ENCODE measurements at places on chromosomes 7 and 10.
A peak's percentile ranks its signal among the peaks of the same experiment; 100 is the strongest.

DNA sequence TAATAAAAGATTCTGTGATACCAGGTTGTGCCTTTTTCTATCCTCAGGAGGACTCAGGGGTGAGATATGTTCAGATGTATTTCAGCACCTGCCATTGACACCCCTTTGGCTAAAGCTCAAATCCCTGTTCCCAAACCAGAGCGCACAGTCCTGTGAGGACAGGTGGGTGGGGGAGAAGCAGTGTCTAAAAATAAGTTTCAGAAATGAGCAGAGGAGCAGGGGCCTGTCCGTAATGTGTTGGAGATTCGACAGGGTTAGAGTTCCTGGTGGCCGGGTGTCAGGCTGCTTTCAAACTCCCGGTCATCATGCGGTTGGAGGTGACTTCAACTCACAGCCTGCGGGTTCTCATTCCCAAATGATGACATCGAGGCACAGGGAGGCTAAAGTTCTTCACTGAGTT lies 211.5 kb downstream of the KLF6 start:
- DNase-seq, result no peak

DNA sequence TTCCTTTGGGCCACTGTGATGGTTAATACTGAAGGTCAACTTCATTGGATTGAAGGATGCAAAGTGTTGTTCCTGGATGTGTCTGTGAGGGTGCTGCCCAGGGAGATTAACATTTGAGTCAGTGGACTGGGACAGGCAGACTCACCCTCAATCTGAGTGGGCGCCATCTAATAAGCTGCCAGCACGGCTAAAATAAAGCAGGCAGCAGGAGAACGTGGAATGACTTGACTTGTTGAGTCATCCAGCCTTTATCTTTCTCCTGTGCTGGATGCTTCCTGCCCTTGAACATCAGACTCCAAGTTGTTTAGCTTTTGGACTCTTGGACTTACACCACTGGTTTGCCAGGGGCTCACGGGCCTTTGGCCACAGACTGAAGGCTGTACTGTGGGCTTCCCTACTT lies 1046.9 kb downstream of the TYW1 start:
- DNase-seq, result no peak

- no peak for DNase-seq
These were observed 176.4 kb upstream of the RHEB start for GRCh38 chr7:151695951-151696541.

- DNase-seq, result no peak
These were observed 3.0 kb upstream of the NANOS1 start for GRCh38 chr10:119026301-119027110.

GRCh38 chr7:29588900-29589696 lies 25.5 kb downstream of the PRR15 start:
- peak; percentile 69 for DNase-seq

DNA sequence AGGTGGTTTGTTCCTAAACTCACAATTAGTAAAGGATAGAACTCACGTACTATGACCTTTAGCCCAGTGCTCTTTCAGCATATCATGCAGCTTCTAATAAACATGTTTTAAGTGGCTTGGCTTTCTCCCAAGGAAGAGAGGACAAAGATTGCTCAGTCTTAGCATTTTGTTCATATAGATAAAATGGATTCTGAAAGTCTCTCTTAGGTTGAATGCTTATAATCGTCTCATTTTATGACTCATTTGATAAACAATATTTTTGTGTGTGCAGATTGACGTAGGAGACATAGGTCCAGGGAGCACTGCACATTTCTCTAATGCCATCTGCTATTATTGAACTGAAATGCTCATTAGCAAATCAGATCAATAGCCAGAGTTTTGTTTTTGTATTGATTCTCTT lies 44.8 kb downstream of the GNAT3 start:
- no peak for DNase-seq

DNA sequence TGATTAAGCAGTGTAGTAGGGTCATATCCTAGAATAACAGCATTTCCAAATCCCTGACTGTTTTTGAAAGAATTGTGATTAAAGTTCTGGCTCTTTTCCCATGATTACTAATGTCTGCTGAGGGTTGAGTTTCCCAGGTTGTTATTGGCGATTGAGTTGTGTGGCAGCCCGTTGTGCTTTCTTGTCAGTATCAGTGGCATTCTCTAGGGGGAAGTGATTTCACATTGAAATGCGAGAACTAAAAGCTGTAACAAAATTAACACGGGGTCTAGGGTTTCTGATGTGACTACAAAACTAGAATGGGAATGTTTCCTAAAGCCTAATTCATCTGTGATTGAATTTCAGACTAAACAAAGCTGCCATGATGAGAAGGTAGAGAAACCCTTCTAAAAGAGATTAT lies 349.4 kb downstream of the EXOC4 start:
- DNase-seq, result no peak

GRCh38 chr7:2032876-2033407 lies 199.8 kb downstream of the MAD1L1 start:
- DNase-seq, result no peak

GRCh38 chr10:93334901-93335327 lies 147.2 kb downstream of the MYOF start:
- peak; percentile 26 for DNase-seq

DNA sequence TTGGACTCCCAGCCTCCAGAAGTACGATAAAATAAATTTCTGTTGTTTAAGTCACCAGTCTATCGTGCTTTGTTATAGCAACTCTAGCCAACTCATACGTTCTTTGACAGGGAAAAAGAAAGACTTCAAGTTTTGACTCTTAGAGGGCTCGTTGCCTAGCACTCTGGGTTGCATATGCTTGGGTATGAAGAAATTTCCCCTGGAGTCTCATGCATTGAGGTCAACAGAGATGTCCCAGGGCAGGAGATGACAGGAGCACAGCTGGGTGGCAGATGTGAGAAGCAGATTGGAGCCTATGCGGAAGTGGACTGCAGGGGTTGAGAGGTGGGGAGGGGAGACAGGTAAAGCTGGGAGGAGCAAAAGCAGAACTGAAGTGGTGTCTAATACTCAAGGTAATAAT lies 63.3 kb upstream of the JAZF1 start:
- DNase-seq, result no peak

- peak; percentile 65 for DNase-seq
These were observed 223.5 kb upstream of the PHYHIPL start for GRCh38 chr10:58952747-58953466.

DNA sequence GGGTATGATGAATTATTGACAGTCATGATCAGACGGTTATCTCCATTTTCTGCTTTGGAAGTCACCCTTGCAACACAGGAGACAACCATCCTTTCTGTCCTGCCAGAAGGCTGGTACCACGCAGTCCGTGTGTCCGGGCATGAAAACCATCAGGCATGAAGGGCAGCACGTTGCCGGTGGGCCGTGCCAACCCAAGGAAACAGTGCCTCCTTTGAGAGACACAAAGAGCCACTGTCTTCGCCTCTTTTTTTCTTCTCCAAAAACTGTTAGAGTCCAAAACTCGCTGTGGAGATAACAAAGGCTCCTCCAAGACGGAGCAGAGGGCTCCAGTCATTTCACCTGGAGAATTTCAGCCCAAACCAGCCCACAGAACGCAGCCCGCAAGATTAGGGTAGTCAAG lies 60.4 kb upstream of the ARHGAP21 start:
- DNase-seq, result no peak

DNA sequence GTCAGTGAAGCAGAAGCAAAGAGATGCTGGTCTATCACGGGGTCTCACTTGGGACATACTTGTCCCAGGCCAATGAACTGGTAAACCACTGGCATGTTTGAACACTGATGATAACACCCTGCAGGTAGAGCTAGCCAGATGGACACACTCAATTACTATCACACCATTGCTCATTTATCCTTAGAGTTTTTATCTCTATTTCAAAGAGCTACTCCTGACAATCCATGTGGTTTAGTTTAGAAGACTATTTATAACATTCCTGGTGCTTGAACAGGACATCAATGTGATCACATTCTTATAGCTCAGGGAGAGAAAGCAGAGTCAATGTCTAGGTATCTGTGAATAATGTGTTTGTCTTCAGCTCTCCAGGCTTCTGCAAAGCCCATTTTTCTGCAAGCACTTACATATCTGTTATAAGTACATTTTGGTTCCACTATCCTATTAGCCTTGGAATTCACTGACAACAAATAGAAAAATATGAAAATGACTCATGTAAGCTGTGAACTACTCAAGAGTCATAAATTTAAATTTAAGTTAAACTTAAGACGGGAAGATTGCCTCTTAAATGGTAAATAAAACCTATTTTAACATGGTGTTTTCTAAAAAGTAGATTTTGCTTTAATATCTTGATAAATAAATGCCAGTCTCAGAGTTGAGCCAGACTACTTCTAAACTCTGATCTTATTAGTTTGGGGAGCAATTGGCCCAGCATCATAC lies 106.7 kb upstream of the MBL2 start:
- DNase-seq, result no peak

DNA sequence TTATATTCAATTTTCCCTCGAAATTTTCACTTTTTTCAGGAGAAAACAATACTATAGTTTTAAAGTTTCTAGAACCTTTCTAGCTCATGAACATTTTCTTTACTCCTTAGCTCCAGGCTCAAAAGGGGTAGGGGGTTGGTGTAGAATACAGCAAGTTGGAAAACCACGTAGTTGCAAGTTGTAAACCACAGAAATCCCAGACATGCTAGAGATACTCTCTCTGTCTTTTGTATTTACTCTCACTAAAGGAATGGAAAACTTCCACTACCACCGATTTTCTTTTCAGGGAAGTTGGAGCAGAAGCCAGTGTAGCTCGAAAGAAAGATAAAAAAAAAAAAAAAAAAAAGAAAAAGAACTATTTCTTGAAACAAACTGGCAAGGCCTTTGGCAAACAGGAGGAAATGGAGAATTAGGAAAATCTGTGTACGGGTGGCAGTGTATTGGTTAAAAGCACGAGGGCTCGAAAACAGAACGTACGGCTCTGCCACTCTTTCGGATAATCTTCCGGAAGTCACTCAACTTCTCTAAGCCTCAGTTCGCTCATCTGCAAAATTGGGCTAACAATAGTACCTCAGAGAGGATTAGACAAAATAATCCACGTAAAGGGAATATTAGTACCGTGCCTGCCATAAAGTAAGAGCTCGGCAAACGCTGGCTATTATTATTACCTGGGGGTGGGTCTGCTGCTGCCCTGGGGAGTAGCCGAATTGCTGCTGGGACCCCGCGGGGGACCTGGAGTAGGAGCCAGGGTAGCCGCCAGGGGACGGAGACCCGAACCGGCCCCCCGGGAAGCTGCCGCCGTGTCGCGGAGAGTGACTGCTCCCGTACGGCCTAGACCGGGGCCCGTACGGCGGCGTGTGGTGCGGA lies 628 bp downstream of the MPLKIP start:
- no peak for DNase-seq

DNA sequence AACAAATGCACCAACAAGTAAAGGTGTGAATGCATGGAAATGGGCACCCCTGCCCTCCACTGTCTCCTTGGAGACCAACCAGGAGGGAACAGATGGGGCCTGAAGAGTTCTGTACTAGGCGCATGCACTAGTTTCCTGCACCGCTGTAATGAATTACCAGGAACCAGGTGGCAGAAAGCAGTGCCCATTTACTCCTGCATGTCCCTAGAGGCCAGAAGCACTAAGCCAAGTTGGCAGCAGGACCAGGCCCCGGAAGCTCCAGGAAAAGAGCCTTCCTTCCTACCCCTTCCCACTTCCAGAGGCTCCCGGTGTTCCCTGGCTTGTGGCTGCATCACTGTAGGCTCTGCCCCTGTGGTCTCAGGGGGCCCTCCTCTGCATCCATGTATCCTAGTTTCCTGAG lies 237.5 kb upstream of the PPP2R2D start:
- no peak for DNase-seq

DNA sequence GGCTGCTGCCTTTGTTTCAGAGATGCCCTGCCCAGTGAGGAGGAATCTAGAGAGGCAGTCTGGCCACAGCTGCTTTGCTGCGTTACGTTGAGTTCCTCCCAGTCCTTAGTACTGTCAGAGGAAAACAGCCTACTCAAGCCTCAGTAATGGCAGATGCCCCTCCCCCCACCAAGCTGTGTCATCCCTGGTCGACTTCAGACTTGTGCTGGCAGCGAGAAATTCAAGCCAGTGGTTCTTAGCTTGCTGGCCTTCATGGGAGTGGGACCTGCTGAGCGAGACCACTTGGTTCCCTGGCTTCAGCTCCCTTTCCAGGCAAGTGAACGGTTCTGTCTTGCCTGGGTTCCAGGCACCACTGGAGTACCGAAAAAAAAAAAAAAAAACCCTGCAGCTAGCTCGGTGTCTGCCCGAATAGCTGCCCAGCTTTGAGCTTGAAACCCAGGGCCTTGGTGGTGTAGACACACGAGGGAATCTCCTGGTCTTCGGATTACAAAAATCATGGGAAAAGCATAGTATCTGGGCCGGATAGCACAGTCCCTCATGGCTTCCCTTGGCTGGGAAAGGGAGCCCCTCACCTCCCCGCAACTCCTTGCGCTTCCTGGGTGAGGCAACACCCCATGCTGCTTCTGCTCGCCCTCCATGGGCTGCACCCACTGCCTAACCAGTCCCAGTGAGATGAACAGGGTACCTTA lies 9.1 kb downstream of the SDHAF3 start:
- no peak for DNase-seq
